Renal cortical epithelial cell (primary cell): ENCODE measurements at places on chromosomes 12 and 14. TPM values are rescaled to one million over a fixed set of nuclear protein-coding genes. Genes with fewer than 3 reads are reported as not detected.

GRCh38 chr12:42698213-42698612 lies 108.7 kb upstream of the PRICKLE1 start:
- DNase-seq, result peak; percentile 72

GRCh38 chr12:126419131-126419530 lies 1353.9 kb downstream of the AACS start:
- no peak for DNase-seq

GRCh38 chr12:114868995-114869834 lies 185.2 kb upstream of the TBX3 start:
- DNase-seq, result no peak

SERPINA6 gene
- 0.35 and 0.65 TPM in 2 replicates for total RNA-seq

C14orf39 gene
- total RNA-seq, result not detected in 2 replicates

TDRD9 gene
- 2.8 and 4.5 TPM in 2 replicates for total RNA-seq

- peak; percentile 38 for DNase-seq
Observed at GRCh38 chr14:38721822-38722431, 381.1 kb downstream of the SEC23A start.
